ENCODE measurements at places on chromosomes 5 and 9.
A peak's percentile ranks its signal among the peaks of the same experiment; 100 is the strongest.

DNA sequence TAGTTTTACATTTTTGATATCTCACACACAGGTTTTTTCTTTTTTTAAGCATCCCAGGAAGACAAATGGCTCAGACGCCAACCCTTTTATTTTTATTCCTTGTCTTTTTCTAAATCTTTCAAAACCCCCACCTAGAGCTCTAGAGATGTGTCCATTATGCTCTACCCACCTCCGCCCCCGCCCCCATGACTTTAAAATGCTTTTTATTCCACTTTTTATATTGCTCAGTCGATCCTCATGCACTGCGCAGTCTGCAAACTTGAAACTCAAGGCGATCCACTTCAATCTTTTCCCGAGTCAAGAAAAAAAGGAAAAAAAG, 411 bp upstream of the MAT2B start:
- no peak for DNase-seq

- no peak for DNase-seq
Measured at GRCh38 chr5:120550358-120550757, 86.3 kb downstream of the PRR16 start.

DNA sequence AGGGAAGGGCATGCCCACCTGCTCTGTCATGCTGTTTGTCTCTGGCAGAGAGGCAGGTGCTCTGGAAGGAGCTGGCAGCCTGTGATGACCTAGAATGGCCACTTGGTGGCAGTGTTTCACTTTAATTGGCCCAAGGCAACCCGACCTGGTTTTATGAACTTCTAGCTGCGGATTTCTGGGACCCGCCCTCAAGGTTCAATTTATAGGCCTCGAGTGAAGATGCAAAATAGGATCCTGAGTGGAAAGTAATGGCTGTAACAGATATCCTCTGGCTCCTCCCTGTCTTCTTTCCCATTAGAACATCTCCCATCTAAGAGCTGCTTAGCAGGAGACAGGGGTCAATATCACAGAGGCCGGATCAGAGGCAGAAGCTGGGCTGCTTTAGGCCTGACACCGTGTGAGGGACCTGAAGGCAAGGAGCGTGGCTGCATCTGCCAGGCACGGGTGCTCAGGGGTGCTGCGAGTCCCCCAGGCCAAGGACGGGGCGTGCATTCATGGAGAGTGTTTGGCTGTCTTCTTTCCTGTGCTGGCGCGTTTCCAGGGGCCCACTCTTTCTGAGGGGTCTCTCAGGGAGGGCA, 56.7 kb upstream of the SLC28A3 start:
- peak; percentile 45 for DNase-seq

- DNase-seq = no peak
Measured at GRCh38 chr5:66860199-66860975, 264.2 kb downstream of the MAST4 start.

- no peak for DNase-seq
Measured at GRCh38 chr9:94222870-94223269, 36.2 kb upstream of the ZNF169 start.

GRCh38 chr5:176184608-176185132, 53.6 kb upstream of the SIMC1 start:
- DNase-seq = no peak

GRCh38 chr5:164422400-164422799, 917.0 kb downstream of the MAT2B start:
- DNase-seq = no peak

DNA sequence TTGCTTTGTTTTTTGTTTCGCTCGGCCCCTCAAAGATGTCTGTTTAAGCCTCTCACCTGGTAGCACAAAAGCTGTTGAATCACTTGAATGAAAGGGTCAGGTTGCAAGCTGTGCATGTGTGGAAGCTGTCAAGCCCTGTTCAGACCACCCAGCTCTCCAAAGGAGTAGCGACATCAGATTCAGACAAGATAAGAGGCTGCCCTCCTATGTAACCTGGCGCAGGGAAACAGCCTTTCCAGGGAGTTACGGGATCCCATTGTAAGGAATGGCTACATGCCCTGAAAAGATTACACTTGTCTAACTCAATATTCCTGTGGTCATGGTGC, 2.9 kb downstream of the FREM1 start:
- no peak for DNase-seq

GRCh38 chr9:109817846-109818472, 38.0 kb downstream of the PALM2AKAP2 start:
- peak; percentile 89 for DNase-seq

DNA sequence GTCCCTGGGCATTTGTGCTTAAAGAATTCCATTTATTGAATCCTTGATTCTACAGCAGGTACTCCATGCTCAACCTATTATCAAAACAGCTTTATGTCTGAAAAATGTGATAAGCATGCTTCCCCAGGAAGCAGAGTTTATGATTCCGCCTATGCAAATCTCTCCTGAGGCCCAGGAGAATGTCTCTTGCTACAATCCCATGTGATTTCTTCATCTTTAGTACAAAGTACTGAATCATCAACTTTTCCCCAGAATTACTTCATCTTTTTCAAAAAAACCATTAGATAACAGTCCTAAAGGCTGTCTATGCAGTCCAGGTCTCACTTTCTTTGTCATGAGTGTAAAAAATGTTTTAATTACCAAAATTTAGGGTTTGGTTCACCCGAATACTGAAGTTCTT, 130.2 kb upstream of the ADAMTSL1 start:
- DNase-seq = no peak

- DNase-seq = no peak
Measured at GRCh38 chr5:154044581-154044980, 5.8 kb downstream of the MFAP3 start.

DNA sequence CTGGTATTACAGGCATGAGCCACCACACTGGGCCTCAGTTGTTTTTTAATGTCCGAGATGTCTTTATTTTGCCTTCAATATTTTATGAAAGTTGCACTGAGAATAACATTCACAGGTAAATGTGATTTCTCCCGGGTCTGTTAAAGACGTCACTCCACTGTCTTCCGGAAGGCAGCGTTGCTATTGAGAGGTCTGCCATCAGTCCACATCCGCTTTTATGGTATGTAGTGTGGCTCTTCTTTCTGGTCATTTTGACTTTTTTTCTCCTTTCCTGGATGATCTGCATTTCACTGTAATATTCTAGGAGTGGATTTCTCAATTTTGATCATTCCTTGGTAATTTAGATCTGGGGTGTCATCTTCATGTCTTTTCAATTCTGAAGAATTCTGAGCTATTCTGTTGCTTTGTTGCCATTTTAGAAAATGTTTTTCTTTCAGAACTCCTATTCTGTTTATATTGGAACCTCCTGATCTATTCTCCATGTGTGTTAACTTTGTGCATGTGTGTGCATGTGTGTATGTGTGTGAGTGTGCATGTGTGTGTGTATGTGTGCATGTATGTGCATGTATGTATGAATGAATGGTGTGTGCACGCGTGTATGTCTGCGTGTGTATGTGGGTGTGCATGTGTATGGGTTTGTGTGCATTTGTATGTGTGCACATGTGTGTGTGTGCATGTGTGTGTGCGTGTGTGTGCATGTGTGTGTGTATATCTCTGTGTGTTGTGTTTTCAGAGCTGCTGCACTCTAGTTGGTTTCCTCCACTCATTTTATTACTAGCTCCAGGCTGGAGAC, 1.9 kb upstream of the LCN1 start:
- no peak for DNase-seq

DNA sequence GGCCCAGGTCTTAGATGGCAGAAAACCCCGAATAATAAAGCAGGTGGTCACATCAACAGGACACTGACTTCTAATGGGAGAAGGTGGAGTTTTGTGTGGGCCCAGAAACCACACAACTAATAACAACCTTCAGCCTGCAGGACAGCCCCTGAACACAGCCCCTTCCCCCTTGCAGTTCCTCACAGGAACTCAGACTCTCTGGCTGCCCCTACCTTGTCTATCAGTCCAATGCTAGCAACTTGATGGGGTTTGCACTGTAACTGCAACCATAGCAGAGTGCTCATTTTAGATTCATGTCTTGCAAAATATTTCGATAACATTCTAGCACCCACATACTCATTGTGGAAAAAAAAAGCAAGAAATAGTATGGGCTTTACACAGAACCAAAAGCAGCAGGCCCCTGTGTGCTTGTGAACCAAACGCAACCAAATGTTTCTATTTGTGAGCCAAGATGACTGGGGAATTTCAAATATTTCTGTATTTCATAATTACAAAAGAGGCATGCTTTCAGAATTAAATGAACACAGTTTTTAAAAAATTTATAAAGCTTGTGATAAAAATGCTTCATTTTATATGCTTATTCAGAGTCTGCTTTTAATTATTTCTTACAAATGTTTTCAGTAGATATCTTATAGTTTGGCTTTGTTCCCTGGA, 62.7 kb upstream of the PDE4D start:
- DNase-seq = no peak

DNA sequence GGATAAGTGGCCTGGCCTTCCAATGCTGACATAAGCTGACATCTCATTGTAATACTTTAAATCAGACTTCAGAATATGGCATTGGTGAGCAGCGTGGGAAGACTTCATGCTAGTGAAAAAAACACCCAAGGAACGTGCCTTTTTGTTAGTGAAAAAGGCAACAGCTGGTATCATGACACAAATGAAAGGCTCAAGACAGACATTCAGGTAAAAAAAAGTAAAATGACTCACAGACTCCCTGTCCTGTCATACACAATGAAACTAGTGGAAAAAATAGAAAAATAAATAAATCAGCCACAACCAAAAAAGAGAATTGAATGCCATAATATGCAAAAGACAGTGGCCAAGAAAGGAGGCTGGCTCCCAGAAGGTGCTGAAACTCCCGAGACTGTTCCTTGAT, 24.4 kb upstream of the PPP1R2B start:
- DNase-seq = no peak

GRCh38 chr5:143390941-143391340, 12.5 kb downstream of the NR3C1 start:
- no peak for DNase-seq

- no peak for DNase-seq
Measured at GRCh38 chr5:53030893-53031292, 41.7 kb downstream of the ITGA2 start.

DNA sequence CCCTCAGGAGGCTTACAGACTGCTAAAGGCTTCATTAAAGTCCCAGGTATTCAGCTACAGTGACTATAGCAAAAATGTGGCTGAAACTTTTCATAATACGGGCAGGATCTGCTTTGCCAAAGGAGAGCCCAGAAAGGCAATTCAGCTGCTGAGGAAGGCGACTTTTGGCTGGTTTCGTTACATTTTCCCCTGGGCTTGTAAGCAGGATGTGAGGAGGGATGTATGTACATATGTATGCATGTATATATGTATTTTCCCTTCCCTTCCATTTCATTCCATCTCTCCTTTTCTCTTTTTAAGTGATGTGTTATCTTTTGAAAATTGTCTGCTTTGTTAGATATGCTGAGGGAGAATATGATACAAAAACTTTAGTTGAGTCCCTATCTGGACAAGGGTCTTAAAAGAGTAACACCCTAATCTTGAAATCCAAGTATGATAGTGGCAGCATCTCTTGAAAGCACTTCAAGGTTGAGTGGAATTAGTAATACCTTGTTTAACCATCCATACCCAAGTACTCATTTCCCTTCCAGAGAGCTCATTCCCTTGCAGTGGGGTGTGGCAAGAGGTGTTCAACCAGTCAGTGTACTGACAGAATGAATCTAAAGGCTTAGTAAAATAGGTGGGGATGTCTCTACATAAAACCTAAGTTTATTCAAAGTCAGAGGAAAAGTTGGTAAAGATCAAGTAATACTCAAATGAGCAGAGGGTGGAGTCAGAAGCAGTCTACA, 28.7 kb downstream of the RAD1 start:
- no peak for DNase-seq

DNA sequence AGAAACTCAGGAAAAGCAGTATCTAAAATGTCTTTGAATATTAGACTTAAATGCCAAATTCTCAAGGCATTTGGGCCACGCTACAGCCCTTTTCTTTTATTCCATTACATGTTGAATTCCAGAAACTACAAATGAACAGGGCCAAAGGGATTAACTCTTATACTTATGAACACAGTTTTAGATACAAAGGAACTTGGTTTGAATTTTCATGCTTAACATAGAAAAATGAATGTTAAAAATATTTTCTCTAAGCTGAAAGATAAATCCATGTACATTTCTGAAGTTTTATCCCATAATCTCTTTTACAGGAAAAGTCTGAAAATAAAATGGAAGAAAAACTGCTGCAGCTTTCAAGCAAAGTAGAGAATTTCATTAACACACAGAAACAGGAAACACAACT, 56.8 kb downstream of the FAM81B start:
- no peak for DNase-seq

Data from smooth muscle cell of the brain vasculature (primary cell).